ENCODE measurements at places on chromosomes 3 and 15.

GRCh38 chr3:56884387-56884786, 82.6 kb upstream of the ARHGEF3 start:
- no peak for DNase-seq

- peak; percentile 80 for DNase-seq
Observed at GRCh38 chr3:139846729-139847128, 88.3 kb upstream of the CLSTN2 start.

- DNase-seq, result no peak
Observed at GRCh38 chr15:27764339-27764738, 334.8 kb downstream of the OCA2 start.

- DNase-seq, result no peak
Observed at GRCh38 chr15:88385078-88385700, 82.0 kb downstream of the MRPL46 start.

DNA sequence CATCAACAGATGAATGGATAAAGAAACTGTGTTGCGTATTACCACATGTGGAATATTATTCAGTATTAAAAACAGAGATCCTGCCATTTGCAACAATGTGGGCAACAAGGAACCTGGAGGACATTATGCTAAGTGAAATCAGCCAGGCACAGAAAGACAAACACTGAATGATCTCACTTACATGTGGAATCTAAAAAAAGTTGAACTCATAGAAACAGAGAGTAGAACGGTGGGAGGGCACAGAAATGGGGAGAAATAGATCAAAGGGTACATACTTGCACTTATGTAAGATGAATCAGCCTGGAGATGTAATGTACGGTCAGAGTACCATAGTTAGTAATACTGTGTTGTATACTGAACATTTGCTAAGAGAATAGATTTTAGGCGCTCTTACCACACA, 29.8 kb upstream of the MUC13 start:
- no peak for DNase-seq

DNA sequence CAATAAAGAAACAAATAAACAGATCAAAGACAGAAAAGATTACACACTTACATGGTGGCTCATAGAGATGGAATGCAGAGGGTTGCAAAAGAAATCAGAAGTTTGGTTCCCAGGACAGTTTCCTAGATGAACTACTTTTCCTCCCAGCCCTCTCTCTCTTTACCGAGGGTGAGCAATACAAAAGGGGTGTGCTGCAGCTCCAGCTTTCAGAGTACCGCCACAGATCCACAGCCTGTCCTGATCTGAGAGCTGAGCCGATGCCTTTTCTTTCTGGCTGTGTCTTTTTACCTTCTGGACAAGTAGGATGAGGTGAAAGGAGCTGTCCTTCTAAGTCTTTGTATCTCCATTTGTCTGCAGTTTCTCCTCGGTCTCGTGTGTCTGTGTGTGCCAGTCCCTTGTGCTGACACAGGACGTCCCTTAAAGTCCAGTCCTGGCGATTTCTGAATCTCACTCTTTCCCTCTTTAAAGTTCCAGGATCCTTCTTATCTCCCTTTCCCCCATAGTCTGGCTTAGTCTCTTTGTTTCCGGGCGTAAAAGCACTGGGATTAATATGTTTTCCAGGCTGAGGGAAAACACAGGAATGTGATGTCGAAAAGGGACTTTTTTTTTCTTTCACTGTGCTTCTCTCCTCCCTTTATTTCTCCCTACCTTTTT, 540 bp downstream of the CCDC80 start:
- no peak for DNase-seq

DNA sequence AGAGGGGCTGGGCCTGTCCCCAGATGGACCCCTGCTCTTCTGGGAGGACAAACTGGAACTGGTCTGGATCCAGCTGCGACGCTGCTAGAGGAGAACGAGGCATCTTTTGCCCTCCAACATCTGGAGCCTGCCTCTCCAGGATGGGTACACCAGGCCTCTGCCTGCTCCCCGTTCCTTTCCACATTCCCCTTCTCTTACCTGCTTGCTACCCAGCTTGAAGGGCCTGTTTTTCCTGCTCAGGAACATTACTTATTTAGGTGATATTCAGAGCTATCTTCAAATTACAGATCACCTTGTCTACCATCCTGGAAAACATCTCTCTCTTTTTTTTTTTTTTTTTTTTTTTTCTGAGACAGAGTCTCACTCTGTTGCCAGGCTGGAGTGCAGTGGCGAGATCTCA, 64.0 kb downstream of the CHRD start:
- DNase-seq, result no peak

Data from NCI-H1105 treated with DMSO at 0.1 percent for 48 hours (cell line).